ENCODE measurements at places on chromosomes 6 and 20.

DNA sequence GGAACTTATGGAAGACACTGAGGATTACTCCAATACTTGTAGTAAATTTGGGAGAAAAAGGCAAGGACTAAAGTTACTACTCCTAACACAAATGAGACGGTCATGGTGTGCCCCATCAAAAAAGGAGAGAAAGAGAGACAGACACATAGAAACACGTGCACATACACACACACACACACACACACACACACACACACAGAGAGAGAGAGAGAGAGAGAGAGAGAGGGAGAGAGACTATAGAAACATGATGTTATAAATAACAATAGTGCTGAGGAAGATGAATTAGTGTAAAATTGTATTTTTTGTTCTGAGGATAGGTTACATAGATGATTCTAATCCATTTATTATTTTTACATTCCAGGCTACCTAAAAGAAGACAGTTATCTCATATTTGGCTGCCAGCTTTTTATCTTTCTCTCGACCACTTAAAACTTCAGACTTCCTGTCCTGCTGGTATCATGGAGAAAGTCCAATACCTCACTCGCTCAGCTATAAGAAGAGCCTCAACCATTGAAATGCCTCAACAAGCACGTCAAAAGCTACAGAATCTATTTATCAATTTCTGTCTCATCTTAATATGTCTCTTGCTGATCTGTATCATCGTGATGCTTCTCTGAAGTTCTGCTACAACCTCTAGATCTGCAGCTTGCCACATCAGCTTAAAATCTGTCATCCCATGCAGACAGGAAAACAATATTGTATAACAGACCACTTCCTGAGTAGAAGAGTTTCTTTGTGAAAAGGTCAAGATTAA, 10.5 kb downstream of the PLN start:
- no peak for DNase-seq

- no peak for DNase-seq
Observed at GRCh38 chr6:36334832-36335459, 1.7 kb downstream of the BNIP5 start.

GRCh38 chr6:55604021-55604420, 25.0 kb upstream of the HMGCLL1 start:
- no peak for DNase-seq

DNA sequence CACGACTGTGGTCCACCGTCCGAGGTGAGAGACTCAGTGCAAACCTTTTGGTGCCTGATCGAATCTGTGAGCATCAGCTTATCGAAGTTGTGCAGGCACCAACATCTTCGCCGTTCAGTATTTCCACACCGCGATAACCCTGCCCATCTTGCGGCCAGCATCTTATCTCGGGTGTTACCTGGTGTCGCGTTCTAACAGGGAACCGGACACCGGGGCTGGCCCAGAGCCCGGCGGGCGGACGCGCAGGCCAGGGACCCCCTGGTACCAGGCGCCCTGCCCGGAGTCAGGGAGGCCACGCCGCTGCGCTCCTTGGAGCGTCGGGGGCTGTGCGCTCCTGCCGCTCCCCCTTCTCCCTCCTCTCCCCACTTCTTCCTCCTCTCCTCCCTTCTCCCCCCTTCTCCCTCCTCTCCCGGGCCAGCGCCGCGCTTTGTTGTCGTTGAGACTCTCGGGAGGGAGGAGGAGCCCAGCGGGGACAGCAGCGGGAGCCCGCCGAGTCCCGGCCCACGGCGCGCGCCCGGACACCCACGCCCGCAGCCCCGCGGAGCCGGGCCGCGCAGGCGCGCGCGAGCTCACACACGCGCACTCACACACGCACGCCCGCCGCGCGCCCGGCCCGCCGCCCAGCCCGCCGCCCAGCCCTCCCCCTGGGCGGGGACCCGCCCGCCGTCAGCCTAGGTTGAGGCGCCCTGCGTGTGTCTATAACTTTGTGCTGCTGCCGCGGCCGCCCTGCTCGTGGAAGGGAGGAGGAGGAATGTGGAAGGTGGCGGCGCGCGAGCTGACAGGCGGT, 1.4 kb upstream of the FOXO3 start:
- peak; percentile 74 for DNase-seq

- no peak for DNase-seq
Observed at GRCh38 chr6:151131324-151132007, 108.3 kb upstream of the AKAP12 start.

DNA sequence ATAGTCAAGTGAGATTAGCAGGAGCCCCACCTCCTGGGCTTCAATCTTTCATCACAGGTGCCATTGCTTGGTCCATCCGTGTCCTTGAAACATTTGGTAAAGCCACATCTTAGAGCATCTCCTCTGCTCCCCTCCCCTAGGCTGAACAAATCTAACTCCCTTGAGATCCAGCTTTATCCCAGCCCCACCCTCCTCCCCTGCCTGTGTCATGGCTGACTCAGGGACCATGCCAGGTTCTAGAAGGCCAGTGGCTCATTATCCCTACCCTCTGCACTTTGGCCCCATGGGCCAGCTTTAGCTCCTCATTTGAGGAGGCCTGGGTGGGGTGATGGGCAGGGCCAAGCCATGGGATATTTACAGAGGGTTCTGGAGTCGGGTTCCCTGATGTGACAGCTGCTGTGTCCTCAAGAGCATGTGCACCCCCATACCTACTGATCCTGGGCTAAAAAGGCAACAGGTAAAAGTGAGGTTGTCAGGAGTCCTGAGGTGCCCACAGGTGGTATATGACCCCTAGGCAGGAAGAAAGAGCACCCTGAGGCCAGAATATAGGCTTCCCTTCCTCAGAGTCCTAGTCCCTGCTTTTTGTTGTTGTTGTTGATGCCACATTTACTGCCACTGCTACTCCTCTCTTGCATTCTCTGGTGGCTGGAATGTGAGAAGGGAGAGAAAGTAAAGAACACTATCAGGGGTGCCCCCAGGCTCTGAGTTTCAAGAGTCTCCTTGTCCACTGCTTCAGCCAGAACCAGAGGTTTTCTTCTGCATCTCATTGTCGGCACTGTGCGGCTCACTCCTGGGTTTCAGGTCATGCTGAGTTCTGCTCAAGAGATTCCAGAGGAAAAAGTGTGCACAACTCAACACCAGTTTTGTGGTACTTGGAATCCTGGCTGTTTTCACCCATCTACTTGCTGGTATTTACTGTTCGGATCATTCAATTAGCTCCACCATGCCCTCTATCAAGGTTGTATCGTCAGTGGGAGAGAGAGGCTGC, 228.4 kb downstream of the LRFN2 start:
- DNase-seq, result no peak

GRCh38 chr6:42051268-42051653, 937 bp downstream of the TAF8 start:
- DNase-seq, result no peak

DNA sequence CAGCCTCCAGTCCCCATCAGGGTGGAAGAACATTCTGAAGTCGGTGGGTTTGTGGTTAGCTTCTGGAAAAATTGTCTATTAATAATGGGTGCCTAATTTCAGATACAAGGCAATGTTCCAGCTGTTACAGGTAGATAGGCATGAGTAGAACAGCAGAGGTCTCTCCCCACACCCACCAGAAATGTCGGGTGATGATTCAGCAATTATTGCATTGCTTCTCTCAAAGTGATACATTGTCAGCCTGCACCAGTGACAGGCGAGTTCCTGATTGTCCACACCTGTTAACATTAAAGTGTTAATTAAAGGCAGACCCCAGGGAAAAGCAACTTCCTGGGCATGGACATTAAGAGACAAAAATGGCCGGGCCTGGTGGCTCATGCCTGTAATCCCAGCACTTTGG, 18.9 kb upstream of the CLVS2 start:
- no peak for DNase-seq

DNA sequence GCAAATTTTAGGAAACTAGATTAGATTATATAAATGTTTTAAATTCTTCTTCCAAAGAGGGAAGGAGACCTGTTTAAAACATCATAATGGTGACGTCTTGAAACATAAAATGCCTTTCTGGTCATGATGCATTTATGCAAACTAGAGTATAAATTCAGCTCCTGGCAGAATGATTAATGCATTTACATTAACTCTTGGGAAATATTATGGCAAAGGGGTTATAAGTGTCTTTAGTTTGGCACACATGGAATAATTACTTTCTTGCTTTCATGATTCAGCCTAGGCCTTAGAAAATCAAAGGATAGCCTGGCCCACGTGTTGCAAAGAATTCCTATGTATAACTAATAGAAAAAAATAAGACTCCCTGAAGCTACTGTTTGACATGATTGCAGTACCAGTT, 639.2 kb downstream of the RFPL4B start:
- no peak for DNase-seq

- DNase-seq, result no peak
Observed at GRCh38 chr6:39210450-39210849, 18.8 kb downstream of the KCNK5 start.

DNA sequence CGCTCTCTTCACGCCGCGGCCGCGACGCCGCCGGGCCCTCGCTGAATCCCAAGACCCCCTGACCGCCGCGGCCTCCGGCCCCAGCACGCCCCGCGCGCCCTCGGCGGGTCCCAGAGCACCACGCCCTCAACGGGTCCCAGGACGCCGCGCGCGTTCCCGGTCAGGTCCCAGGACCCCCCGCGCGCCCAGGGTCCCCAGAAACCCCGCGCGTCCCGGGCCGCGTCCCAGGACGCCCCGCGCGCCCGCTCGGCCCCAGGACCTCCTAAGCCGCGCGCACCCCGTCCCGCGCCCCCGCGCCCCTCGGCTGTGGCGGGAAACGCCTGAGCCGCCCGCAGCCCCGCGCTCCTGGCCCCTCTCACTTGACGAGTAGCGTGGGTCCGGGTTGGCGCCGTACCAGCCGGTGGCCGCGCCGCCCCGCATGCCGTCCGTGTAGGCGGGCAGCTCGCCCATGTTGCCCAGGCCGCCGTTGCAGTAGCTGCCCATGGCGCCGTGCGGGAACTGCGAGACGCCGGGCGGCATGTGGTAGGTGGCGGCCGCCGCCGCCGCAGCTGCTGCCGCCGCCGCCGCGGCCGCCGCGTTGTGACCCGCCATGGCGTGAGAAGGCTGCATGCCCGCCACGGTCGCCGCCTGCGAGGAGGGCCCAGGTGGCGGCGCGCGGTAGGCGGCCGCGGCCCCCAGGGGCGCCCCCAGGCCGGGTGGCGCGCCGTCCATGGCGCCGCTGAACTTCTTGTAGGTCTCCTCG, 556 bp downstream of the NKX2-4 start:
- no peak for DNase-seq

GRCh38 chr6:38091613-38092012, 272.1 kb downstream of the ZFAND3 start:
- no peak for DNase-seq

- DNase-seq, result no peak
Observed at GRCh38 chr6:49233483-49233882, 229.6 kb downstream of the MMUT start.

DNA sequence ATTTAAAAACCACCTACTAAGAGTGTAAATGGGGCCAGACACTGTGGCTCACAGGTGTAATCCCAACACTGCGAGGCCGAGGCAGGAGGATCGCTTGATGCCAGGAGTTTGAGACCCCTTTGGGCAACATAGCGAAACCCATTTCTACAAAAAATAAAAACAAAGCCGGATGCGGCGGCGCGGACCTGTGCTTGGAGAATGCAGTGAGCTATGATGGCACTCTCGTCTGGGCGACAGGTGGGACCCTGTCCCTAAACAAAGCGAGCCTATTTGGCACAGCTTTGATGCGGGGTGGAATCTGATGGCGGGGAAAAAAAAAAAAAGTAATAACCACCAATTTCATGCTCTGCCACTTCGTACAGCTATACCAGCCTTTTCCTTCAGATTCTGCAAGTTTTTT, 1.1 kb downstream of the TCP1 start:
- no peak for DNase-seq

DNA sequence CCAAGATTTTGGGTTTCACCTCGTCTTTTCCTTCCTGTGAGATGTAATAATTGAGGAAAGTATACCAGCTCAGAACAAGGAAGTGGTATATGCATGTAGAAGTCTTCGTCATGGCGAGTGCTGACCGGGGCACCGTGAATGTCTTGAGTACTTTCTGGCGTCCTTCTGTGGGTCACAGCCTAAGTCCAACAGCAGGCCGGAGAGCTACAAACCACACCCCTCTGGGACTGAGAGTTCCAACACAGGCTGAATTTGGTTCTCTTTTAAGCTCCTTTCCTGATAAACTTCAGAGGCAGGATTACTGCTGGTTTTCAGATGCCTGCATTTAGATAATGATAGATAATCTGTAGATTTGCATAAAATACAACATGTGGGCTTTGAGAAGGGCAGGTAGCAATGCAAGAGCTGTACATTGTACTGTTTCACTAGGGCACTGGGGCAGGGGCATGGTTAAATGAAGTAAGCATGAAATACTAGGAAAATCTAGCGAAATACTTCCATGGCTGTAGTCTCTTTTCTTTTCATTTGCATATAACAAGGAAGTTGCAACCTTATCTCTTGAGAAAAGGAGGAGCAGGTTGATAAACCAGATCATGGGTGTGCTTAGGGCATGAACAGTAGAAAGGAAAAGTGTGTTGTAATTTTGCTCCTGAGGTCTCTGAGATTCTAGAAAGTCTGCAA, at the start of gene ADTRP:
ADTRP (minus strand) TSS at position 156 of the 681 bp plus-strand sequence; CDS start at position 112, 44 bp downstream.
- no peak for DNase-seq

GRCh38 chr6:326896-327537, 34.7 kb downstream of the DUSP22 start:
- no peak for DNase-seq

DNA sequence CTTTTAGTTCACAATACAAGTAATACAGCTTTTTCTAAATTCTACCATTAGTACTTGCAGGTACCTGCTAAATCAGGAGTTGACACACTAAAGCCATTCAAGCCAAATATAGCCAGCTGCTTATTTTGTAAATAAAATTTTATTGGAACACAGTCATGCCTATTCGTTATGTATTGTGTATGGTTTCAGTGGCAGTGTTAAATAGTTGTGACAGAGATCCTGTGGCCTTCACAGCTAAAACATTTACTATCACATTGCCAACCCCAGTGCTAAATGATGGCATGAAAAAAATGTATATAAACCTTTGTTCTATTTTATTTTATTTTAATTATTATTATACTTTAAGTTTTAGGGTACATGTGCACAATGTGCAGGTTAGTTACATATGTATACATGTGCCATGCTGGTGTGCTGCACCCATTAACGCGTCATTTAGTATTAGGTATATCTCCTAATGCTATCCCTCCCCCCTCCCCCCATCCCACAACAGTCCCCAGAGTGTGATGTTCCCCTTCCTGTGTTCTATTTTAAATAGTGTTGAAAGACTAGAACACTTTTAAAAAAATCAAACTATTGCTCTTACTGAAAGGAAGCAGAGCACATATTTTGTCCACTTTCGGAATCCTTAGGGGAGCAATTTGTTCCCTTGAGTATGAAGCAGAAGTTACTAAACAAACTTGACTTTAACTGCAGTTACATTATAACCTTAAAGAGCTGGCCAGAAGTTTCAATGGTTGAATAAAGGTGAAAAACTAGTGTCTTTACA, 115.7 kb downstream of the PRIM2 start:
- DNase-seq, result no peak

GRCh38 chr6:1396952-1397868, 7.8 kb downstream of the FOXF2 start:
- peak; percentile 61 for DNase-seq

DNA sequence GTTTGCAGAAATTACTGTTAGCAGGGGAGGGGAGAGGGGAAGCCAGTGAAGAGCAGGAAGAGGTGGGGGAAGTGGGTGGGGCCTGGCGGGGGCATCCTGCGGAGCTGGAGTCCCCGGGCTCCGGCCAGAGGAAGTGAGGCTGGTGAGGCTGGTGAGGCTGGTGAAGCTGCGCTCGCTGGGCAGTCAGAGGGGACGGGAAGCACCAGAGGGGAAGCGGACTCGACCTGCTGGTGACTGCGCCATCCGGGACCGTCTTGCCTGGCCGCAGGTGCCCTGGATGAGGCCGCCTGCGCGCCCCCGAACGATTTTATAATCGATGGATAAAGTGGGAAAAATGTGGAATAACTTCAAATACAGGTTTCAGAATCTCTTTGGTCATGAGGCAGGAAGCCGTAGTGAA, 635.3 kb upstream of the MARCKS start:
- no peak for DNase-seq

All from DMS 273 treated with DMSO at 0.1 percent for 48 hours (cell line).